Stimulated activated CD4-positive, alpha-beta T cell treated with anti-CD3 and anti-CD28 coated beads, TNF-alpha, amount 100 ng/mL, for 24 hours (primary cell): ENCODE measurements at places on chromosomes 1 and 21.

- no peak for DNase-seq
Observed at GRCh38 chr1:10973552-10973951, 38.9 kb upstream of the TARDBP start.

DNA sequence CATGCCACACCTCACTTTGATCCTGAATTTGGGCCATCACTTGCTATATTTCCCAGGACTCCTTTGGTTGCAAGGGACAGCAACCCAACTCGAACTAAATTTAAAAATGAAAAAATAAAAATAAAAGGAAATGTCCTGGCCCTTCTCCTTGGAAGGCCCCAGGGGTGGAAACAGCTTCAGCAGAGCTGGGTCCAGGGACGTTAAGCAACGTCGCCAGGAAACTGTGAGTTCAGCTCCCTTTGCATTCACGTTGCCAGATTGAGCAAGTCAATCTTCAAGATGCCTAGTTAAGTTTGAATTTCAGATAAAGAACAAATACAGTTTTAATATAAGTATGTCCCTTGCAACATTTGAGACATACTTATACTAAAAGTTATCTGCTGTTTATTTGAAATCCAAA is 14.6 kb upstream of the SPSB1 start:
- no peak for DNase-seq

DNA sequence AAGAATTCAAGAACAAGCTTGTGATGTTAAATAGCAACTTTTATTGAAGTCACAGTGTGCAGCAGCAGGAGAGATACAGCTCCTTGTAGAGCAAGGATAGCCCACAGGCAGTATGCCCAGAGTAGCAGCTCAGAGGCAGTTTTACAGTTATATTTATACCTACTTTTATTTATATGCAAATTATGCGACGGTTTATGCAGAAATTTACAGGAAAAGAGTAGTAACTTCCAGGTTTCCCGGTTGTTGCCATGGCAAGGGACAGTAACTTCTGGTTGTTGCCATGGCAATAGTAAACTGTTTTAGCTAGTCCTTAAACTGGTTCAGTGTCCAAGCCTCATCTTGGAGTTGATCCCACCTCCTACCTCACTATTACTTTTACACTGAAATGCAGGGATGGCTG is 344.6 kb upstream of the LYPLAL1 start:
- DNase-seq: no peak

- DNase-seq: no peak
Observed at GRCh38 chr1:1157914-1158710, 15.6 kb upstream of the TTLL10 start.

- DNase-seq: no peak
Observed at GRCh38 chr1:33709174-33709782, 154.6 kb upstream of the HMGB4 start.

DNA sequence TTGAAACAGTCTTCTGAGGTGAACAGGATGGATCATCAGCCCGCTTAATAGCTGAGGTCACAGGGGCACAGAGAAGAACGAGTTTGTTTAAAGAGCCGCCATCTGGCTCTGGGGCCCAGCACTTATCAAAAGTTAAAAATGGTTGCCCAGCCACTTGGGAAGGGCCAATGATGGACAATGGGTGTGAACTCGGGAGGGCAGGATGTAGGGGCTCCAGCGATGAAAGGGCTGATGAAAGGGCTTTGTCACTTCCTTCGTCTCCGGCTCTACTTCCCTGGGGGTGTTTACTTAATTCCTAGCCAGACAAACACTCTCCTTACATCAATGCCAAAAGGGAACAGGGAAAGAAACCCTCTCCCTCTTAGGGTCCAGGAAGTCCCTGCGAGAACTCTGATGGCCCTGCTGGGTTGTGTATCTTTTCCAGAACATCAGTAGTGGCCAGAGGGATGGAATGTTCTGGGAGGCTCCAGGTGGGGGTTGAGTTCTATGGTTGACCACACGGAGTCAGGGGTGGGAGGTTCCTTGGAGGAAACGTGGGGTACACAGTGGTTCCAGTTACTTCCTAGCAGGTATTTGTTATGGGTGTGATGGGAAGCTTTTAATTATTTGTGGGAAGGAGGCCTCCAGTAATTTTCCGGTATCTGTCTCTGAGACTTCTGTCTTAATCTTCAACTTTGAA is 9.0 kb upstream of the ABCG1 start:
- no peak for DNase-seq

- no peak for DNase-seq
Observed at GRCh38 chr1:53220962-53221286, 490 bp upstream of the CZIB start.

DNA sequence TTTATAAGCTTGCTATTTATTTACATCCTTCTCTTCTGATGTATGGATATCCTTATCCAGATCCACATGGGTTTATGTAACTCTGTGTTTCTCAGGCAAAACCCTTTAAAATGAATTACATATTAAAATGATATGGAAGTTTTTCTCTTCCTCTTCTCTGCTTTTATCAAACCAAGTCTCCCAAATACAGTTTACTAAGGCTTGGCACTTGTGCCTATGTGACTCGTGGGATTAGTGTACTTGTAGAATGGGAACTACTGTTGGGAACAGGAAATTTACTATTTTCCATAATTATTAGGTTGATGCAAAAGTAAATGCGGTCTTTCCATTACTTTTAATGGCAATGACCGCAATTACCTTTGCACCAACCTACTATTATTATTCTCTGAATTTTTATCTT is 14.8 kb downstream of the SIM2 start:
- no peak for DNase-seq

GRCh38 chr1:52550447-52550846 is 2.4 kb downstream of the TUT4 start:
- DNase-seq: no peak

DNA sequence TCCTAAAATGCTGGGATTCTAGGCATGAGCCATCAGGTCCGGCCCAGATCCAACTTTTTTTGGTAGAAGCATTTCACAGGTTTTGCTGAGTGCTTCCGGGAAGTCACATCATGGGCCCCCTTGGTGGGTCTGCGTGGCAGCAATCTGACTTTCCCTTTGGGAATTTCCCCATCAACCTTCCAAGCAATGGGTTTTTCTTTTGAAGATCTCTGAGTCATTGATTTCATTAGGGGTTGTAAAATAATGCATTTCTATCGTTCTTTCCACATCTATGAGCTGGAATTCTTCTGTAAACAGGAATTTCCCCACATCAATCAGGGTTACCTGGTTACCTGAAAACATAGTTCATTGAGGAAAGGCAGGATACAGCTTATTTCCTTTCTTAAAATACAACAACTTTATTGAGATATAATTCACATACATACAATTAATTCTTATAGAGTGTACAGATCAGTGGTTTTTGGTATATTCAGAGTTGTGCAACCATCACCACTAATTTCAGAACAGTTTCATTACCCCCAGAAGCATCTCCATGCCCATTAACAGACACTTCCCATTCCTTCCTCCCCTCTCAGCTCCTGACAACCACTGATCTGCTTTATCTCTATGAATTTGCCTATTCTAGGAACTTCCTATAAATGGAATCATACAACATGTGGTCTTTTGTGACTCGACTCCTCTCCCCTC is 9.9 kb upstream of the ZBTB17 start:
- no peak for DNase-seq

GRCh38 chr1:240084749-240085148 is 6.9 kb upstream of the FMN2 start:
- DNase-seq: no peak

GRCh38 chr1:209937996-209938959 is at the start of gene SYT14:
SYT14 (plus strand) TSS chr1:209938217; CDS start chr1:209938265, 48 bp downstream.
- no peak for DNase-seq

DNA sequence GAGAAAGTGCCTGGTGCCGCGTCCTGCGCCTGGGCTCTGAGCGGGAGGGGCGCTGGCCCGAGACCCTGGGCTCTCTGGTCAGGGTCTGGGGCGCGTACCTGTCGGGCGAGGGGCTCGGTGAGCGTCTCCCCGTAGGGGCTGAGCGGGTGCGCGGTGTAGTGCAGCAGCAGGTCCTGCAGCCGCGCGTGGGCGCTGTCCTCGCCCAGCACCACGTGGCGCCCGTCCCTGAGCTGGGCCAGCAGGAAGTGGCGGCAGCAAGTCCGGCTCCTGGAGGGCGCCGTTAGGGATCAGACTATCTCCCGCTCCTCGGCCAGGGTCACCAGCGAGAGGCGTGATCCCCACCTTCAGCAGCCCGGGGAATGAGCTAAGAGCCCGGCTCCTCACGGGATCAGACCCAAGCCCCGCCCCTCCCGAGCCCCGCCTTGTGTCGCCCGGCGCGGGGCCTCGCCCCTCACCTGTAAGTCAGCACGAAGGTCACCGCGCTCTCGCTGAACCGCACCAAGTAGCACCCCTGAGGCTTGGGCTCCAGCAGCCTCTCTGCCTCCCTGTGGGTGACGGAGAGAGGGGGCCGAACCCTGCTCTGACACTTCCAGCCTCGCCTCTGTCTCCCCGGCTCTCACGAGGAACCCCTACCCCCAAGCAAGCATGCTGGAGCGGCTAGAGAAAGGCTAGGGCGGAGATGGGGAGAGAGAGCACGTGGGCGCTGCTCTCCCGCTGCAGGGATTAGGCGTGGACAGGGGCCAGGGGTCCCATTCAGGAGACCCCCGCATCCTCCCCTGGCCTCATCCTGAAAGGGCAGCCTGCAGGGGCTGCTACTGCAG is 2.7 kb downstream of the SH2D2A start:
- peak; percentile 59 for DNase-seq

GRCh38 chr1:201450721-201451291 is 18.2 kb downstream of the PHLDA3 start:
- no peak for DNase-seq

- DNase-seq: no peak
Observed at GRCh38 chr1:223716302-223716862, 4.0 kb downstream of the CAPN2 start.

DNA sequence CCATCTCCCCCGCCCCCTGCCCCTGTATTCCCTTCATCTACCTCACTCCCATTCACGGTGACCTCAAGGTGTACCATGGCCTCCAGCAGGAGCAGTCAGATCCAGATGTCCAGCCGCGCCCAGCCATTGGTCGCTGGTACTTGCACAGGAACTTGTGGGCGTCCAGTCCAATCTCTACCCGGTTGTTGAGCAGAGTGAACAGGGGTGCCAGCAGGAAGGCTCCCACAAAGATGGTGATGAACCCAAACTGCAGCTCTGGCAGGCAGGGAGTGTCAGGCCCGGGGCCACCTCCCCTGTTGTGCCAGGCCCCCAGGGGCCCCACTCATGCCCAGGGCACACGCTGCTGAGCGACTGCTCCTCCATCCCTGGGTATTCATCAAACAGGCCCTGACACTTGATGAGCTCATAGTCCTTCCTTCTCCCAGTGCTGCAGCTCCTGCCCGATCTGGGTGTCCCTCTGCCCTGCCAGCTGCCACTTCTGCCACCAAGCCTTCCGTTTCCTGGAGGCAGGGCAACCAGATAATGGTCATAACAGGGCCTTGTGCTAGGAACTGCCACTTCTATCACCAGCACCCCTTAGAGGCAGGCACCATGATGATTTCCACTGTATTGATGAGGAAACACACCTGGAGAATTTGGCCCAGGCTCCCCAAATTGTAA is 5.7 kb upstream of the ARHGEF19 start:
- DNase-seq: no peak

DNA sequence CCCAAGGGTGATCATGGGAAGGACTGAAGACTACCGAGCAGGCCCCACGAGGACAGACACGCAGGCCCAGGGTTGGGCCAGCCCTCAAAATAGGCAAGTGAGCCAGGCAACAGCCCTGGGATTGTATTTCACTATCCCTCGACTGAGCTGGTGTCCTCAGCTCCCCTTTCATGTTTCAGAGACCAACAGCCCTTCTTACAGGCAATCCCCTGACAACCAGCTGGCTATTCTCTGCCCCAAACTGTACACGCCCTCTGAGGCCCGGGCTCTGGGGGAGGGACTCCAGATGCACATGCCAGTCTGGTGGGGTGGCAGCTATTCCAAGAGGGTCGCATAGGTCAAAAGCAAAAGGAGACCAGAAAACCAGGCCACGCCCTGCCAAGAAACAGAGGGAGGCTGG is 243.0 kb downstream of the TOMM20 start:
- no peak for DNase-seq

GRCh38 chr1:94620345-94621031 is 78.9 kb upstream of the F3 start:
- DNase-seq: no peak

GRCh38 chr1:37267111-37267835 is 207.1 kb upstream of the ZC3H12A start:
- no peak for DNase-seq
